ENCODE measurements at places on chromosomes 16 and 17. TPM values are rescaled to one million over a fixed set of nuclear protein-coding genes. Genes with fewer than 3 reads are reported as not detected.

PABPN1L gene
- not detected for total RNA-seq

SMPD3 gene
- total RNA-seq = 3.4 TPM

DNA sequence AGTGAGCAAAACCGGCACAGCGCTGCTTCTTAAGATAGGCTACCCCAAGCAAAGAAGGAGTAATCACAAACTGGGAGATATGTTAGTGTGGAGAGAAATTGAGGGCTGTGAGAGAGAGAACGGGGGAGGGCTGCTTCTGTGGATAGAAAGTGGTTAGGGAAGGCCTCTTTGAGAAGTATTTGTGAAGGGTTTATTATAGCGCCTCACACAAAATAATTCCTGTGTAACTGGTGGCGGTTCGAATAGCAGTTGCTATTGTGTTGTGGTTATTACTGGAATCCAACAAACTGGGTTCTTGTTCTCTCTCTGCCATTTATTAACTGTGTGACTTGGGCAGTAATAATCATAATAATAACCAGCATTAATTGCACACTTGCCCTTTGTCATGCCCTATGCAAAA is 9.2 kb upstream of the CISD3 start:
- no peaks in the 10 kb centered on the region for H3K27me3 ChIP-seq
- no peak overlapping the region for H3K27ac ChIP-seq
- H3K4me3 ChIP-seq = no peak overlapping the region
- peaks cover 11% of the 10 kb centered on the region for H3K4me1 ChIP-seq

DNA sequence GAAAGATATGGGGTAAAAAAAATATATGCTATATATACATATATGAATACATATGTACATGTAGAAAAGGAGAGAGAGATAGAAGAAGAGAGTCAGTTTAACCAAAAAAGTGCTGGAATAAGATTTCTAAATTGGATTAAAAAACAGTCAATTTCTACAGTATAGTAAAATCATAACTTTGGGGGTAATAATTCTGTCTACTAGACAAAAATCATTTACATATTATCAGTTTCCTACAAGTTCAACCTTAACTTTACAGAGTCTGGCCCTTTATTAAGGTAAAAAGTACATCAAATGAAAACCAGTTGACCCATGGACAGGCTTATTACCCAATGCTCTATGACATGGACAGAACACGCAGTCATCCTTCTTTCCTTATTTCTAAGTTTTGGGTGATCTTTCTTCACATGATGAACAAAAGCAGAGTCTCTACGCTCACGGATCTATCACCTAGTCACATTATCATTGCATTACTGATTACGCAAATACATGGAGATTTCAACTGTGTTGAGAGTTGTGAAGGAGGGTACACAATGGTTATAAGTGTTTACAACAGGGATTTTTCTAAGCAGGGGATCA is 63.9 kb upstream of the SMIM36 start:
- peak overlapping the region; percentile 85 for H3K27ac ChIP-seq
- DNase-seq = no peak
- no peak overlapping the region for H3K4me3 ChIP-seq
- H3K36me3 ChIP-seq = no peaks in the 10 kb centered on the region

DNA sequence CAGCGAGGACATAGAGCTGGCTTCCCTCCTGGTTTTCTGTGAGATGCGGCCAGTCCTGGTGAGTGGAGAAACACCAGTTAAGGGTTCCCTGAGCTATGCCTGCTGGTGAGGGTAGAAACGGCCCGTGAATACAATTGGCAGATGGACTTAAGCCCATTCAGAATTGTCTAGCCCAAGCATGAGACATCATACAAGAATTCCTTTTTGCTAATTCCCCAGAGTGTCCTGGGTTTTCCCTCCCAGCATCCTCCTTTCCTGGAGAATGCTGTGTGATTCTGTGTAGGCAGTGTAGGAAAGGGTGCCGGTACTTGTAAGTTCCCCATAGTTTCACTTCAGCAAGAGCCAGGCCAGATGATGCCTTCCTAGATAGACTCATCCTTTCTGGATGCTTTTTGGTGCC is 65.1 kb downstream of the SDR42E1 start:
- H3K36me3 ChIP-seq = no peaks in the 10 kb centered on the region
- no peaks in the 10 kb centered on the region for H3K27me3 ChIP-seq
- H3K4me1 ChIP-seq = no peaks in the 10 kb centered on the region
- peak; percentile 34 for DNase-seq
- no peak overlapping the region for H3K4me3 ChIP-seq

DNA sequence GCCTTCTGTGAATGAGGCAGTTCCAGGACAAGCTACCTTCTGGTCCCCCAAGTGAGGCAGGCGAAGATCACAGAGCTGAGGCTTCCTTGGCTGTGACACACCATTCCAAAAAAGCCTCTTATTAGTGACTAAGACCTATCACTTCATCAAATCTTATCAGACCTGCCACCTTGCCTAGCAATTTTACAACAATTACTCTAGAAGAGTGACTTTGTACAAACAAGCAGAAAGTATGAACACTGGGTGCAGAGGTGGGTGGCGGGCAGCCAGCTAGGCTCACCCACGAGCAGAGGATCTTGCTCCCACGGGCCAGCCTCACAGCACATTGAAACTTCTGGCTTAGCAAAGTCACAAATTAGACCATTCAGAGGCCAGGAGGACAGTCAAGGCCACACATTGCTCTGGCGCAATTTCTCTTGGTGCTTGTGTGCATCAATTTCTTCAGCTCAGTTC is 2.2 kb upstream of the ICAM2 start:
- H3K4me3 ChIP-seq = no peak overlapping the region
- no peaks in the 10 kb centered on the region for H3K36me3 ChIP-seq
- no peak for DNase-seq
- H3K27me3 ChIP-seq = no peaks in the 10 kb centered on the region

- peaks cover 7% of the 10 kb centered on the region for H3K4me1 ChIP-seq
- H3K27ac ChIP-seq = no peak overlapping the region
- no peak for DNase-seq
- H3K36me3 ChIP-seq = no peaks in the 10 kb centered on the region
- H3K27me3 ChIP-seq = no peaks in the 10 kb centered on the region
Observed at GRCh38 chr17:55601874-55602364, 90.7 kb upstream of the SMIM36 start.

GRCh38 chr17:80565343-80566053 is 20.9 kb downstream of the RPTOR start:
- H3K27ac ChIP-seq = no peak overlapping the region
- H3K4me1 ChIP-seq = peaks cover 6% of the 10 kb centered on the region
- H3K27me3 ChIP-seq = no peaks in the 10 kb centered on the region
- H3K36me3 ChIP-seq = no peaks in the 10 kb centered on the region
- DNase-seq = no peak

SSTR5 gene
- total RNA-seq = 0.98 TPM

ZNF423 gene
- total RNA-seq = 10.3 TPM

CD300LD gene
- not detected for total RNA-seq

- H3K36me3 ChIP-seq = no peaks in the 10 kb centered on the region
- no peak overlapping the region for H3K27ac ChIP-seq
- H3K27me3 ChIP-seq = no peaks in the 10 kb centered on the region
- no peak for DNase-seq
- no peaks in the 10 kb centered on the region for H3K4me1 ChIP-seq
Observed at GRCh38 chr16:21336231-21336630, 58.1 kb upstream of the CRYM start.

HOXB9 gene
- not detected for total RNA-seq

GRCh38 chr17:45121055-45121454 is 11.3 kb downstream of the PLCD3 start:
- H3K36me3 ChIP-seq = peaks cover 15% of the 10 kb centered on the region
- H3K4me3 ChIP-seq = no peak overlapping the region
- no peak for DNase-seq
- H3K27ac ChIP-seq = no peak overlapping the region
- H3K4me1 ChIP-seq = peaks cover 28% of the 10 kb centered on the region
- no peaks in the 10 kb centered on the region for H3K27me3 ChIP-seq

GRCh38 chr17:18981642-18982424 is 22.7 kb downstream of the FAM83G start:
- no peak overlapping the region for H3K4me3 ChIP-seq
- peaks cover 12% of the 10 kb centered on the region for H3K36me3 ChIP-seq
- no peak for DNase-seq
- H3K27me3 ChIP-seq = no peaks in the 10 kb centered on the region

ENPP7 gene
- total RNA-seq = not detected

DNA sequence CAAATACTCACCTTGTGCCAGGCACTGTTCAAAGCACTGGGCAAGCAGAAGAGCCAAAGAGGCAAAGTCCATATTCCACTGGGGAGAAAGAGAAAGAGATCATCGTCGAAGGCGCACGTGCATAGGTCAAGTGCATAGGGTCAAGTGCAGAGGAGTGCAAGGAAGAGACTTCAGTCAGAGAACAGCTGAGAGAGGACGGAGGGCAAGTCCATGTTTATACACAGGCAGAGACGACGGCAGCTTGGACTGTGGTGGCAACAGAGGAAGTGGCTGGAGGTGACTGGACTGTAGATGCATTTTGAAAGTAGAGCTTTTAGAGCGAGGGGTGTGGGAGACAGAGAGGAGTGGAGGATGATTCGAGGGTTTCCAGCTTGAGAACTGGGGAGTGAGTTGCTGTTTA is 74.7 kb upstream of the SDK2 start:
- H3K27ac ChIP-seq = no peak overlapping the region
- DNase-seq = no peak
- H3K27me3 ChIP-seq = no peaks in the 10 kb centered on the region
- no peak overlapping the region for H3K4me3 ChIP-seq
- H3K4me1 ChIP-seq = peaks cover 9% of the 10 kb centered on the region

SOX8 gene
- total RNA-seq = 0.74 TPM

GNAO1 gene
- 16.2 TPM for total RNA-seq

- H3K36me3 ChIP-seq = no peaks in the 10 kb centered on the region
- no peaks in the 10 kb centered on the region for H3K27me3 ChIP-seq
- H3K4me1 ChIP-seq = peaks cover 14% of the 10 kb centered on the region
- H3K27ac ChIP-seq = peak overlapping the region; percentile 86
- peak overlapping the region; percentile 77 for H3K4me3 ChIP-seq
- no peak for DNase-seq
Observed at GRCh38 chr16:89241187-89242007, 23.9 kb downstream of the ZNF778 start.

GRCh38 chr17:6420173-6420641 is 14.7 kb downstream of the AIPL1 start:
- no peaks in the 10 kb centered on the region for H3K36me3 ChIP-seq
- no peaks in the 10 kb centered on the region for H3K27me3 ChIP-seq
- H3K27ac ChIP-seq = no peak overlapping the region
- no peak overlapping the region for H3K4me3 ChIP-seq
- H3K4me1 ChIP-seq = no peaks in the 10 kb centered on the region
- no peak for DNase-seq

DNA sequence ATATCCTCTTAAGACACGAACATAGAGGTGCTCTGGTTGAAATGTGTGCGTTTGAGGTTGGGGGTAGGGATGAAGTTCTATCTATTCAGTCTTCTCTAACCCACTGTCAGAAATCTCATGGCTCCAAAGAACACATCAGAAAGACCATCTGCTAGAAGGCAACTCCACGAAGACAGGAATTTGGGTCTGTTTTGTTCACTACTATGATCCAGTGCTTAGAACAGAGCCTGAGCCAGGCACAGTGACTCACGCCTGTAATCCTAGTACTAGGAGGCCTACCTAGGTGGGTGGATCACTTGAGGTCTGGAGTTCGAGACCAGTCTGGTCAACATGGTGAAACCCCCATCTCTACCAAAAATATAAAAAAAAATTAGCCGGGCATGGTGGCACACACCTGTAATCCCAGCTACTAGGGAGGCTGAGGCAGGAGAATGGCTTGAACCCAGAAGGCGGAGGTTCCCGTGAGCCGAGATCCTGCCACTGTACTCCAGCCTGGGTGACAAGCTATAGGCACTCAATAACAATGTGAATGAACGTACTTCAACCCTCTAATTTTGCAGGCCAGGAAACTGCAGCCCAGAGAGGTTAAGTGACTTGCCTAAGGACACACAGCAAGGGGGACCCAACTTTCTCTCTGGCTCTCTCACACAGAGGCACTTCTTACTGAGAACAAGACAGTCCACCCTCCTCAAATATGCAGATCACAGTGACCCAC is 2.3 kb downstream of the CASKIN2 start:
- H3K27me3 ChIP-seq = no peaks in the 10 kb centered on the region
- peak overlapping the region; percentile 92 for H3K27ac ChIP-seq
- H3K4me1 ChIP-seq = peaks cover 74% of the 10 kb centered on the region
- H3K4me3 ChIP-seq = peak overlapping the region; percentile 97
- no peak for DNase-seq

KRT33B gene
- not detected for total RNA-seq

- DNase-seq = no peak
- H3K4me1 ChIP-seq = no peaks in the 10 kb centered on the region
- H3K27me3 ChIP-seq = no peaks in the 10 kb centered on the region
- no peak overlapping the region for H3K4me3 ChIP-seq
Observed at GRCh38 chr17:8868529-8868951, 1.1 kb upstream of the PIK3R6 start.

DNA sequence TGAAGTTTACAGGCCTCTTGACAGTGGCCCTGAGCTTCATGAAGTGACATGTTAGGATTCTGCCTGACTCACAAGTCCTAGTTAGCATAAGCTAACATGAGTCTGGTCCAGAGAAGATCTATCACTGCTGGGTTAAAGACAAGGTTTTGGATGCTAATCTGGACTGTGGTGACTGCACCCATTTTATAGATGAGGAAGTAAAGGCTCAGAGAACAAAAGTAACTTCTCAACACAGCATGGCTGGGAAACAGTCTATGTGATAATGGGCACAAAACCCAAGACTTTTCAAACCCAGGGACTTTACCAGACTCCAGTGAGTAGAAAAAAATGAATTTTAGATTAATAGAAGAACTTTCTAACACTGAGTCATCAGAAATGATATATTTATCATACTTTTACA is 236.8 kb upstream of the IRX5 start:
- H3K27me3 ChIP-seq = no peaks in the 10 kb centered on the region
- H3K4me3 ChIP-seq = no peak overlapping the region
- no peak overlapping the region for H3K27ac ChIP-seq
- DNase-seq = no peak

GRCh38 chr17:38617074-38617860 is 11.5 kb upstream of the SRCIN1 start:
- no peak for DNase-seq
- no peak overlapping the region for H3K4me3 ChIP-seq
- no peak overlapping the region for H3K27ac ChIP-seq
- no peaks in the 10 kb centered on the region for H3K36me3 ChIP-seq

- no peak overlapping the region for H3K27ac ChIP-seq
- no peaks in the 10 kb centered on the region for H3K36me3 ChIP-seq
- no peaks in the 10 kb centered on the region for H3K27me3 ChIP-seq
- H3K4me1 ChIP-seq = no peaks in the 10 kb centered on the region
- DNase-seq = no peak
Observed at GRCh38 chr17:12421077-12421476, 244.6 kb upstream of the MYOCD start.

GRCh38 chr16:52422307-52422706 is 124.6 kb downstream of the TOX3 start:
- no peaks in the 10 kb centered on the region for H3K36me3 ChIP-seq
- no peaks in the 10 kb centered on the region for H3K27me3 ChIP-seq
- no peak overlapping the region for H3K27ac ChIP-seq
- no peak overlapping the region for H3K4me3 ChIP-seq

C16orf86 gene
- 10.3 TPM for total RNA-seq

LGALS9B gene
- 0.98 TPM for total RNA-seq

All from vagina (tissue), 2 donors.